ENCODE measurements at places on chromosomes 7 and 10. TPM values are rescaled to one million over a fixed set of nuclear protein-coding genes. Genes with fewer than 3 reads are reported as not detected.
A peak's percentile ranks its signal among the peaks of the same experiment; 100 is the strongest.

- DNase-seq, result no peak
Observed at GRCh38 chr10:86670876-86671275, 2.6 kb downstream of the LDB3 start.

DNA sequence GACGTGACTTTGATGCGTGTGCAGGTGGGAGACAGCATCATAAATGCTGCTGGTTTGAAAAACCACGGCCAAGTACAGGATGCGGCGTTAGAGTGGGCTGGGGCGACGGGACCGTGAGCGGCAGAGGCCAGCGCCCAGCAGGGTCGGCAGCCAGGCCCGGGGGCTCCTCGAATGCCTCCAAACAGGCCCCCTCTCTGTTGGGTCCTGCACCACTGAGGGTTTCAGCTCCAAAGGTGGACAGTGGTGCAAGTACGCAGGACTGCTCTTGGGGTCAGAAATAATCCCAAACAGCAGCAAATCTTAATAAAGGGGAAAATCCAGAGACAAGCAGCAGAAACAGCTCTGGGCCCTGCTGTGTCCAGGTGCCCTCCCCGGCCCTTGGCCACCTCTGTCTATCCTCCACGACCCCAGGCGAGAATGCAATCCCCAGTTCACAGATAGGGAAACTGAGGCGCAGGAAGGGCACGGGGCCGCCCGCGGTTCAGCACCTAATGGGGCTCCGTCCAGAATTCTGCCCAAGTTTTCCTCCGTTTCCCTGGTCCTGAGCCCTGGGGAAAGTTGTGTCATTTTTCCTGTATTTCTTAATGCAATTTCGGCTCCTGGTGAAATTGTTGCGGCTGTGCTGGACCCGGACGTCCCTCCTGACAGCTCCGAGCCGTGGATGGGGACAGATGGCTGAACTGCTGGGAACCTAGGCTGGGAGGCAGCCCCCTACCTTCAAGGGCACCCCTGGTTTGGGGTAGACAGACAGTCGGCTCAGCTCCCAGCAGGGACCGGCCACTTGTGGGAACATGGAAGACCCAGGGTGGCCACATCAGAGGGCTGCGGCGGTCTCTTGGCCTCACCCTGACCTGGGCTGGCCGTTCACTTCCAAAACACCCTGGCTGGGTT, 97.4 kb downstream of the FOXL3 start:
- DNase-seq, result no peak

DNA sequence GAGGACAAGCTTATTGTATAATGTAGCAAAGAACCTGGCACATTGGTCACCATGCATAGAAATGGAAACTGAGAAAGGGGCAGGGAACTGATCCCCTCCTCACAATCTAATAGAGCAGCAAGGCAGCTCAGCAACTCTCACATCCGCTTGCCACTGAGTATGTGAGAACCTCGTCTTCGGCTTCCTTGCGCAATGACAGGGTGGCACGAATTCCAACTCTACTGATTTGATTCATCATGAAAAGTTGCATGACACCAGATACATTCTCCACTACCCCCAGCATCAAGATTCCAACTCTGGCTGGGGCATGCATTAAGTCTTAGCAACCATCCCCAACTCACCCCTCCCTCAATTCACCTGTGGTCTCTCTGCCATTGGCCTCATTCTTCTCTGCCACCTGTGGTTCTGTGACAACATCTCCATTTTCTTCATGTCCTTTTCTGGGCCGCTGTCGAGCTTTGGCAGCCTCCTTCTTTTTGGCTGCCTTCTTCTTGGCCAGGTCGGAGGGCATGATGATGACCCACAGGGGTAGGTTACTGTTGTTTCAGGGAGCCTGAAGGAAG, 976 bp downstream of the ABCF2 start:
- DNase-seq, result no peak

GRCh38 chr10:112227331-112227987, 43.9 kb upstream of the GPAM start:
- peak; percentile 19 for DNase-seq

DNA sequence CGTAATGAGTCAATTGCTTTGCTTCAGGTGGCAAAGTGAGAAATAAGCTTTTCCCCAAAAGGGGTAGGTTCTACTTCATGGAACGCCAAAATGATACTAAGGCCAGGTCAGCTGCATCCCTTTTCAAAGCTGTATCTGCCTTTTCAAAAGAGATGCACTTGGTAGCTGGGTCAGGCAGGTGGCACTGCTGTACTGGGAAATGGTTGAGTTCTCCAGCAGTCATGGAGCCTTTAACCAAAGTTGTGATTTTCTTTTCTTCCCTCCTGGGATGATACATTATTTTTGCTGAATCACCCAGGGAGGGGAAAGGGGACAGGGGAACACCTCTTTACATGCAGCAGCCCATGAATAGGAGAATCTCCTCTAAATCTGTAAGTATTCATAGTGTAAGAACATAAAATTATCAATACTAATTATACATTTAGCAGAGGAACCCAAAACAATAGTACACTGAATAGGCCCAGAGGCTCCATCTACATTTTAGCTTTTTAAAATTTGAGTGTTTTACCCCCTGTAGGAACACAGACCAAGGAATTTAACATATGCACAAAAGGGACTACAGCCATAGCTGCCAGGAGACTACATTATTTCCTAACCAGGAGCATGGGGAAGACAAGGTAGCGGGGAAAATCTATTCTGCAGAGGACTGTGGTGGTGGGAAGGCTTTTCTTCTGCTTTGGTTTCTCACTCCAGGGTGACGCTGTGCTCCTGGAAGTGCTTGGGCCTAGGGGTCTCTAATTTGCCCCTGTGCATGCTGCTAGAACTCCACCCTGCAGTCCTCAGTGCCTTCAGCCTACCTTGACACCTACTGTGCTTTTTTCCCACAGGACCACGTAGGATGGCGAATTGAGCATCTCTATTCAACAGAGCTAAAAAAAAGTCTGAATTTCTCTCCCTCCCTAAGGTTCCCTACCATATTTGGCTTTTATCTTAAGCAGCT, 6.4 kb upstream of the GPR22 start:
- DNase-seq, result peak; percentile 79

DNA sequence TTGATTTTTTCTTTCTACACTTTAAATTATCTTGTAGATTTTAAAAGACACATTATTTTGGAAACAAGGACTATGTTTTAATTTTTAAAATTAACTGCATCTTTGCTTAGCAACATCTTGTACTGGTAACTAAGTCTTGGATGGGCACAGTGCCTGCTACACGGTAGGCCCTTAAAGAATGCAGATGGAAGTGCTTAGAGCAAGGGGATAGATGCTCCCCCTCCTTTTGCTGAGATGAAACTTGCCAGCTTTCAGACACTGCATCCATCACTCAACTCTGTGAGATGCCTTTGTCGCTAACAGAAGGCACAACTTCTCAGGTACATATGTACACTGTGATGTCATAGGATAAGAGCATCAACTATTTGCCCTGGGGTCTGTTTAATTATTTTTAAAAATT, 103.9 kb downstream of the LRRC18 start:
- DNase-seq, result no peak

- no peak for DNase-seq
Observed at GRCh38 chr10:71433768-71434744, 37.3 kb downstream of the CDH23 start.

Gene UNCX
- not detected for total RNA-seq

Gene CFAP69
- total RNA-seq, result 1.8 TPM

Gene PLXNA4
- total RNA-seq, result 0.19 TPM

Gene CALML3
- total RNA-seq, result not detected

Measured in H4 (cell line).